ENCODE measurements at places on chromosomes 5 and 9.
A peak's percentile ranks its signal among the peaks of the same experiment; 100 is the strongest.

- DNase-seq, result no peak
Observed at GRCh38 chr5:138230981-138231589, 18.0 kb upstream of the CDC23 start.

- DNase-seq, result no peak
Observed at GRCh38 chr9:98568909-98569469, 139.7 kb downstream of the GABBR2 start.

DNA sequence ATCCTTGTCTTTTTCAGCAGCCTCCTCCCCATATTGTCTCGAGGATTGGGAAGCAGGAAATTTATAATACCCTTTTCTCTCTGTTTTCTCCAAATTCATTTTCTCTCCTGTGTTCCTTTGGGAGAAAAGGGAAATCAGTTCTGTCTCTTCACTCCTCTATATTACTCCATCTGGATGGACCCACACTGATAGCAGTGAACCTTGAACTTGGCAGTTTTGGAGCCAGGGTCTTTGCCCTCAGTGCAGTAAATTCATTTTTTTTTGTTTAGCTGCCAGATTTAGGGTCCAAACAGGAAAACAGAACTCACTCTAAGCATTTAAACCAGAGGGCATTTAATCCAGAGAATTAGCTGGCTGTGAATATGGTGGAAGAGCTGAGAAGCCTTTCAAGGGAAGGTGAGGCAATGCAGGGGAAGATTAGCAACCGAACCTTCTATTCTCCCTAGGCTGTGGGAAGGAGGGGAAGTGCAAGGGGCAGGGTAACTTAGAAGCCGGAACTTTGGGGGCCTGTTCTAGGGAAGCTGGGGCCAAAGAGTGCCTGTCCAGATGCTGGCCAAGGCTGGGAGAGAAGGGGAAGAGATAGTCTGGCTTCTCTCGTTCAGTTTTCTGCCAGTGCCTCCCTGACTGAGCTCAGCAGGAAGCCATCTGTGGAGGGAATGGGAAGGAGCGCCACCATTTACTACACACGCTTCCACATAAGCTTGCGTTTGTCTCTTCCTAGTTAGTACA, 16.3 kb upstream of the NPR2 start:
- no peak for DNase-seq

DNA sequence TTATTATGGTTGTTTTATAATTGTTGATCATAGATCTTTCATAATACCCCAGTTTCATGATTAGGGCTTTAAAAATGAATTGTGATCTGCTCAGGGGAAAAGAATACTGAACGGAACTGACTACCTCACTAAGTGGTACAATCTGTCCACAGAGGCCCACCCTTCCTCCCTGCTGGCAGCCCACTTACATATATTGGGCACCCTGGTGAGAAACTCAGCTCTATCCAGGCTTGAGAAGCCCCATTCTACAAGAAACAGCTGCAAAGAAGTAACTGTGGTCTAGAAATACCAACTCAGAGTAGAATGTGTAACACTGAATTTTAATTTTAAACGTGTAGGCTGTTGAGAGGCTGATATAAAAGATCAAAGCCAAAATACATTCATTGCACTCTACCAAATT, 46.9 kb downstream of the TSSK1B start:
- DNase-seq, result no peak

DNA sequence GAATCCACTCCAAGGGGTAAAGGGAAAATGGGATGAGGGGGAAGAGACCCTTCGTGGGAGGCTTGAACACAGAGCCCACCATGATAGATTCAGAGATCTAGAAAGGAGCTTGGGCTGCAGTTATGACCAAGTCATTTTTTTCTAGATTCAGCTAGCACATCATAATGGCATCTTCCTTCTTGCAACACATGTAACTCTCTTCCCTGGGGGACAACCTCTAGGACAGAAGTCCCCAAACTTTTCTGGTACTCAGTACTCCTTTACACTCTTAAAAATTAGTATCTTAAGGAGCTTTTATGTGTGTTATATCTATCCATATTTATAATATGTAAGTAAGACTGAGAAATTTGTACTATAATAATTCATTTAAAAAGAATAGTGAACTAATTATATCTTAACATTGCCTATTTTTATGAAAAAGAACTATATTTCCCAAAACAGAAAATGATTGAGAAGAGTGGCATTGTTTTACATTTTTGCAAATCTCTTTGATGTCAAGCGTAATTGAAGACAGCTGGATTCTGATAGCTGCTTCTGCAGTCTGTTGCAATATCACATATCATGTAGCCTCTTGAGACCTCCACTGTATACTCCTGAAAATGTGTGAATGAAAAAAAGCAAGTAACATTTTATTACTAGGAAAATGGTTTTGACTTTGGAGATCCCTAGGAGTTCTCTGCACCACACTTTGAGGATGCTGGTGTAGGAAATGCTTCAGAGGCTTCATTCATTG, 875 bp downstream of the ACO1 start:
- DNase-seq, result no peak

GRCh38 chr9:126615245-126615790, 1.6 kb downstream of the LMX1B start:
- DNase-seq, result peak; percentile 15

GRCh38 chr9:127114606-127115005, 7.8 kb downstream of the ANGPTL2 start:
- no peak for DNase-seq

DNA sequence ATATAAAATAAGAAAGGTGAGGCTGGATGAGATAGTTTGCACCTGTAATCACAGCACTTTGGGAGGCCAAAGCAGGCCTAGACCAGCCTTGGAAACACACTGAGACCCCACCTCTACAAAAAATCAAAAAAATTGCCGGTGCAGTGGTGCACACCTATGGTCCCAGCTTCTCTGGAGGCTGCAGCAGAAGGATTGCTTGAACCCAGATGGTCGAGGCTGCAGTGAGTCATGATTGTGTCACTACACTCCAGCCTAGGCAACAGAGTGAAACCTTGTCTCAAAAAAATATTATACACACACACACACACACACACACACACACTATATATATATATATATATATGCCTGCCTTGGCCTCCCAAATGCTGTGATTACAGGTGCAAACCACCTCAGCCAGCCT, 1.3 kb downstream of the SLC35D2 start:
- DNase-seq, result no peak

DNA sequence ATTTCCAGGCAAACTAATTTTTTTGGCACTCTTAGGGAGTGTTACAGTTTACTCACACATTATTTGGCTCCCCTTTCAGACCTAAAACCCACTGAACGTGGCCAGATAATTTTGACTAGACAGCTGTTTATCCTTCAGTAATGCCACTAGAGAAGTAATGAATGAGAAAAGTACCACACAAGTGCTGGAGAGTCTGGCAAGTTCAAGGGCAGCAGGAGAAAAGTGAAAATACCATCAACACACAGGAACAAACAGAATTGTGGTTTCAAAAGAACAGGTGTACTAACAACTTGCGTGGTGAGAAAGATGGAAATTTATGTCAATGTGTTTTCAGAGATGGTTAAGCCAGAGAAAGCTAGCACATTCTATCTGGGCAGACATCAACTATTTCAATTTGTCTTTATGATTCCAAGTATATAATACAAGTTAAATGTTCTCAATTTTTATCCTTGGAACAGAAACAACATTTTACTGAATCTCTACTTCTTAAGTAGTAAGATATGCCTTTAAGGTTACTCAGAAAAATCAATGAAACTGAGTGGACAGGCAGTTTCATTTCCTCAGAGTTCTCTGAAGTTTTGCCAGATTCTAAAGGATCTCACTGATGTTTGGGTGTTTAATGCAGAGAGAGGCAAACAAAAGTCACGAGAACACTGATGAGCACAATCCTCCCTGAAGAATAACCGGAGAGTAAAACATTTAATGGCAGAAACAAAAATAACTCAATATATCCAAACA, 91.0 kb downstream of the ARSB start:
- no peak for DNase-seq

DNA sequence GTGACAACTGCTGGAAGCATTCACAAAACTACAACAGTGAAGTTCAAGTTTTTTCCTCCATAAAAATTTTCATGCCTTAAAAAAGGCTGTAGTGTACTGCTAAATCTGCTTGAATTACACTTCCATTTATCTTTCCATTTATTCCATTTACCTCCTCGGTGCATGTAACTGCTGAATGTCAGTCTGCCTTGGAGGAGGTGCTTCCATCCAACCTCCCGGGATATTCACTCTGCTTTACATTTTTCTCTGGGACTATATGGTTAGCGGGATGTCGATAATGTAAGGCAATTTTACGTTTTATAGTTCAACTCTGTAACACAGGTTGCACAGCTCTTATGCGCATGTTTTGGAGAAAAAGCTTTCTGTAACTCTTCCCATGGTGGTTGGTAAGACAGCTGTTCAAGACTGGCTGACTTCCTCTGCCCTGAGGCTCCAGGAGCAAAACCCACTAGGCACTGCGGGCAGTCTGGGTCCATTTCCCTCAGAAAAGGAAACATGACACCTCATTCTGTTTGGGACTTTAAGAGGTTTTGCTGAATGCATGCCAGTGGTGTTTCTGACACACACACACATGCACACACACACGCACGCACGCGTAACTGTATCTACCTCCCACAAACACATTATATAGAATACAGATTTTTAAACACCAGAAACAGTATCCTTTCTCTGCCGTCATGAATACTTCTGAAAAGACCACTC, 66.1 kb downstream of the SPTLC1 start:
- DNase-seq, result no peak

GRCh38 chr5:100840370-100840769, 62.7 kb downstream of the ST8SIA4 start:
- DNase-seq, result peak; percentile 21

DNA sequence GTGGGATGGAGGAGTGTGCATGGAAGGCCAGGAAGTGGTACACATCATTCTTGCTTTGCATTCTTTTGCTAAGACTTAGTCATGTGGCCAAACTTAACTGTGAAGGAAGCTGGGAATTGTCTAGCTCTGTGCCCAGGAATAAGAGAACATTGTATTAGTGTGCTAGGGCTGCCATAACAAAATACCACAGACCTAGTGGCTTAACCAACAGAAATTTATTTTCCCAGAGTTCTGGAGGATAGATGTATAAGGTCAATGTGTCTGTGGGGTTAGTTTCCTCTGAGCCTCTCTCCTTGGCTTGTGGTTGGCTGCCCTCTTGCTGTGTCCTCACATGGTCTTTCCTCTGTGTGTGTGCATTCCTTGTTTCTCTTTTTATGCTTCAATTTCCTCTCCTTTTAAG, 32.4 kb downstream of the NNT start:
- no peak for DNase-seq

GRCh38 chr5:10762776-10763500, 1.9 kb upstream of the DAP start:
- no peak for DNase-seq

- DNase-seq, result no peak
Observed at GRCh38 chr9:93466416-93467061, 13.2 kb upstream of the FAM120AOS start.

DNA sequence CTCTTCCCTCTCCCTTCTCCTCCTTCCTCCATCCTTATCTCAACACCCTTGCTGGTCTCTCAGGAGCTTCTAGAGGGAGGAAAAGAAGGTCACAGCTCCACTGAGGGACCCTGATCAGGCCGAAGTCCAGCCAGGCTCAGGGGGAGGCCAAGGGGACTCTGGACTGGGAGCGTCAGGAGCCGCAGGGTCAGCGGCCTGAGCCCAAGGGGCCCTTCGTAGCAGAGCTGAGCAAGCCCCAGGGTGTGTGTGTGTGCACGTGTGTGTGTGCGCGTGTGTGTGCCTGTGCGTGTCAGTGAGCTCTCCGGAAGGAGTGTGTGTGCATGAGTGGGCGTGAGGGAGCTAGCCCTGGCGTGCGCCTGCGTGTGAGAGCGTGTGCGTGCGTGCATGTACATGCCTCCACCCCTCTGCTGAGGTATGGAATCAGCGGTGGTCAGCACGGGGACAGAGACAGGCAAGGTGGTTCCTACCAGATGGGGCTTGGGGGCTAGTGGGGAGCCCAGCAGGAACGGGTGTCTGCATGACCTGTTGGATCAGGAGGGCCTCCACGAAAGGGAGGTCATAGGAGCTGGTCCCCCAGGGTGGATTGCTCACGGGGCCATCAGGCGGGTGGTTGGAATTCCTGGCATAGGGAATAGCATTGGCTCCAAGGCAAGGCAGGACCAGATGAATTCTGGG, 10.0 kb upstream of the AGPAT2 start:
- no peak for DNase-seq

GRCh38 chr9:69919461-69920061, 98.9 kb downstream of the CFAP95 start:
- DNase-seq, result no peak

DNA sequence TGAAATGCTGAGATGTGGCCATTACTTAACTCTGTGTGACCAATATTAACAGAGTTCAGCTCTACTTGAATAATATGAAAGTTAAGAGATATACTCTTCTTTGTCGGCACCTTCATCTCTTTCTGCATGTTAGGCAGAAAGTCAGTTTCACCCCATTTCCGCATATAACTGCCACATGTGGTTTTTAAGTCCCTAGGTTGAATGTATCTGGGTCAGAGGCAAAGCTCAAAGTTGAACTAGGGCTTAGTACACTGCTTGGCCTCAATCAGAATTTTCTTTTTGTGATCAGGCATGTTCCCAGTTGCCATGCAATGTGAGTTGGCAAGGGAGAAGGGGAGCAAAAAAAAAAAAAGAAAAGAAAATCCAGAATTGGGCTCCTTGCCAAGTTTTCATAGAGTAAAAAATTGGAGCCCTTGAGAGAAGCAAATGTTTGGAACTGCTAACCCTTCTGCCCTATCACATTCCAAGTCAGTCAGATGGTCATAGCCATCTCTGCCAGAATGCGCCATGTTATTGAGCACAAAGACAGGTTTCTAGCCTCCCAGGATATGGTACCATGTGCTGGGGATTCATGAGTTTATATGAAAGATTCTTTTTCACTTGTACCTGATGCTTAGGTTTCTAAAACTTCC, 251.2 kb upstream of the RORB start:
- no peak for DNase-seq

DNA sequence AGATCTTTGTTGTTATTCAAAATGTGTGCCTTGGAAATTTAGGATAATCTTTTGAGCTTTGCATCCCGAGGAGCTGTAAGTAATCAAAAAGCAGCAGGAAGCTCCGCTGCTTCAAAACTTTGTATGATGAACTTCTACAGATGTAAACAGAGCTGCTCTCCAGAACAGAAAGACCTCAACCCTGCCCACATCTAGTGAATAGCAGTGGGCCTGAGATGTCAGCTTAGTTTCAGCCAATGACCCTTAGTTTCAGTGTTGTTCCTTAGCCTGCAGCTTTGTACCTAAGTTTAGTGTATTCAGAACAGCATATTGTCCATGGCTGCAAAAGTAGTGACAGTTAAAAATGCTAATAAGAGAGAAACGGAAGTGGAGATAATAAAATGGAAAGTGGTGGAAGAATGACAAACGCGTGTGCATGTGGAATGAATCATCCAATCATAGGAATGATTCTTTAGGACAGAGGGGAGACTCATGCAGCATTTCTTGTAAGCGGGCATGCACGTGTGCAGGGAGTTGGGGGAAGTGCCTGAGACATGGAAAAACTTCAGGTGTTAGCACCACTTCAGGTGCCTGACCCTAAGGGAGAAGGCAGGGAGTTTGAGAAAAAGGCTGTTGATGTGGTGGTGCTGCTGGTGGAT, 24.9 kb downstream of the SNX24 start:
- DNase-seq, result no peak

Measured in activated T-cell treated with anti-CD3 and anti-CD28 coated beads for 24 hours (primary cell).